ENCODE measurements at places on chromosomes 16 and 17.

GRCh38 chr17:33766721-33767120 lies 473.6 kb upstream of the ASIC2 start:
- DNase-seq, result no peak

GRCh38 chr16:25110387-25110947 lies 1.1 kb upstream of the LCMT1 start:
- no peak for DNase-seq

DNA sequence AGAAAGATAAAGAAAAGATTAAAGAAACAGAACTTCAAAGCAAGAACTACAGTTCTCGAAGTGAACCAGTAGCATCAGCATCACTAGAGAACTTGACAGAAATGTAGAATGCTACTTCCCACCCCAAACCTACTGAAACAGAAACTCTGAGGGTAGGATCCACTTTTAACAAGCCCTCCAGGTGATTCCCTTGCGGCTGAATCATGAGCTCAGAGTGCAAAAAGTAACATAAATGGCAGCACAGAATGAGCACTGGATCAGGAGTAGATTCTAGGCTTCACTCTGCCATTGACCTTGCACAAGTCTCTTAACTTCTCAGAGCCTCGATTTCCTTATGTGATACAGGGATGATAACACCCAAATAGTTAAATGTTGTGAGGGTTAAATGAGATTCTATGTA lies 5.8 kb downstream of the TOM1L2 start:
- DNase-seq, result no peak

DNA sequence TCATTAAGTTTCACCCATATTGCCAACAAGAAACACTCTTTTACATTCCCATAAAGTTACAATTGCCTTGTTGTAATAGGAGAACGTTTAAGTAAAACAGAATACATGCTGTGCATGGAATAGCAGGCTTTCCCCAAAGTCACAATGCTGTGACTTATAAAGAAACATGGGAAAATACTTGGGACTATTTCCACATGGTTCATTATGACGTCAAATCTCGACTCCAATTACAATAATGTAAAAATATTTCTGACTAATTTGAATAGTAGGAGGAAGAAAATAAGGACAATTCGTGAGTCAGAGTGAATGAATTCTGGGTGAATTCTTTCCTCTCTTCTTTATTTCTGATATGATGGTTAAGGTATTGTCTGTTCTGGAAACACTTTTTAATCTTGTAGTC lies 52.8 kb downstream of the CDH11 start:
- DNase-seq, result no peak

GRCh38 chr16:73617738-73618137 lies 569.8 kb upstream of the ZFHX3 start:
- no peak for DNase-seq

GRCh38 chr16:76535-77272 lies 1.3 kb upstream of the MPG start:
- DNase-seq, result no peak

- DNase-seq, result no peak
Measured at GRCh38 chr16:55101026-55101425, 170.4 kb downstream of the IRX5 start.

- no peak for DNase-seq
Measured at GRCh38 chr16:25419681-25420080, 162.0 kb upstream of the ZKSCAN2 start.

DNA sequence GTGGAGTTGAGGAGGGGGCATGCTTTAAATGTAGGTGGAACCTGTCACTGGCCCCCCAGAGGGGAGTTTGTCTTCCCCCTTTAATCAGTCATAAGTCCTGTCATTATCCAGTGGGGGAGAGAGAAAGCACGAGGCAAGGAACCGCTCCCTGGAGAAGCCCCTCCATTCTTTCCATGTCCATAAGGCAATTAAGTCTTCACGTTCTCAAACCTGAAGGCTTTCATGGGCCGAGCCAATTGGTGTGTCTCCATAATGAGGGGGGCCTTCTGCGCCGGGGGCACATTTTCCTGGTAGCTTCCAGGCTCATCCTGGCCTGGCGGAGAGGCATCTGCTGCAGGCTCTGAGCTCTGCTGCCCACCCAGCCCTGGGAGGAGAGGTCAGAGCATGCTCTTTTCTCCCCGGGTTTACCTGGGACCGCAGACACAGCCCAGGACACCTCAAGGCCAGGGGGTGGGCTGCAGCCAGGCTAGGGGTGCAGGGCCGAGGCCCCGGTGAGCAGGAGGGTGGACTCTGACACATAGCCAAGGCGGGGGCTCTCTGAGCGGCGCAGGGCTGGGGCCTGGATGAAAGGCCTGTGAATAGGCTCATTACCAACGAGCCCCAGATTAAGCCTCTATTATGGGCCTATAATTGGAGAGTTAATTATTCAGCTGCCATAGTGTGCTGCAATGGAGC lies 42.5 kb downstream of the C16orf78 start:
- DNase-seq, result no peak

- DNase-seq, result no peak
Measured at GRCh38 chr16:54351171-54351570, 64.6 kb upstream of the IRX3 start.

- DNase-seq, result peak; percentile 23
Measured at GRCh38 chr16:641326-642188, at the start of gene MCRIP2. Gene MCRIP2, plus strand, starts transcription at chr16:641828. Its CDS starts 164 bp downstream, at chr16:641992.

DNA sequence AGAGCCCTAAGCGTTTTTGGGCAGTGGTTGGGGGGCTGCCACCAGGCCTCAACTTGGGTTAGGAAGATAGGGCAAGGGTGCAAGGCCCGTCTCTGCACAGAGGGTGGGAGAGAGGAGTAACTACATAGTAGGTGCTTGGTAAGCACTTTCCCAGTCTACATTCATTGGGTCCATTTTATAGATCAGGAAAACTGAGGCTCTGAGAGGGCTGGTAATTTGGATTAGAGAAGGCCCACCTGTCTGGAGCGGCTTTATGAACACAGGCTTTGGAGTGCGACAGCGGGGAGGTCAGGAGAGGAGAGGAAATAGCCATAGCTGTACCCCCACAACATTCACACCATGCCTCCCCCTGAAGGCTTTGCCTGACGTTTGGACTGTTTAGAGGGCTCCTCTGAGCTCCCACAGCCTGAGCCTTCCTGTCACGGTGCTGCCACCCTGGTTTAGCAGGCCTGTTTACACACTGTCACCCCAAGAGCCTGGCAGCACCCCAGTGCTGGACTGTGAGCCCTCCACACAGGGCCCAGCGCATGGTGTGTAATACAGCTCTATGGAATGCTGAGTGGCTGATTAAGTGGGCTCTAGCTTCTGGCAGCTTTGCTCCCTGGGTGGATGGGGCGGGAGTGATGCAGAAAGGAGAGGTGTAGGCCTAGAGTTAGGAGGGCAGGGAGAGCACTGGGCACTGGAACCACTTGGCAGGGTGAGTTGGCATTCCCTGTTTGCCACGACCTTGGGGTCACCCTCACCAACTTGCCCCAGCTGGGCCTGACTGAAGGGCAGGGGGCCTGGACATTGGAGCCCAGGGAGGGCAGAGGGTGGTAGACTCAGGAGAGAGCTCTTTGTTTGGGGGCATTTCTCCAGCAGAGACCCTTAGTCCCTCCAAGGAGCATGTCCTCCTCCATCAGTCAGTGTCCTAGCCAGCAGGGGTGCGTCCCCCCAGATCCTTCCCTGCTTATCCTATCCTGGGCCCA lies 73.7 kb downstream of the RAI1 start:
- no peak for DNase-seq

Data from stimulated activated CD4-positive, alpha-beta T cell treated with anti-CD3 and anti-CD28 coated beads, Interleukin-1b, Interleukin-23, amount 100 ng/mL, for 1 hour (primary cell).